ENCODE measurements at places on chromosomes 4 and X. TPM values are rescaled to one million over a fixed set of nuclear protein-coding genes. Genes with fewer than 3 reads are reported as not detected.

Gene ADGRL3
- not detected for total RNA-seq

Gene STARD8
- 0.80 TPM for total RNA-seq

Gene CCDC110
- total RNA-seq: 0.10 TPM

Gene XAGE2
- not detected for total RNA-seq

- no peak for DNase-seq
These were observed 258.5 kb upstream of the SLIT2 start for GRCh38 chr4:19993242-19993641.

DNA sequence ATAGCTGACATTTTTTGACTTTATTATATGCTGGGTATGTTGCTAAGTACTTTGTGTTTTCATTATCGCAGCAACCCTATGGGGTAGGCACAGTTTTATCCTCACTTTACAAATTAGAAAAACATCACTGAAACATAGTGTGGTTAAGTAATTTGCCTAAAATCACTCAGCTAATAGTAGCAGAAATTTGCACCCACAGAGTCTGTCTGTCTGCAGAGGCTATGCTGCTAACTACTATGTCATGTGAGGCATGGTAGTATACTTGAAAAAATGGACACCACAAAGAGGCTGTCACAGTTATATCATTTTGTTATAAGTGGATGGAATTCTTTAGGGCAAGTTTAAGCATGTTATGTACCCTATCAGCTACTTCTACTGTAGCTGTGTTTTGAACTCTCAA lies 69.0 kb downstream of the STAG2 start:
- DNase-seq: no peak

DNA sequence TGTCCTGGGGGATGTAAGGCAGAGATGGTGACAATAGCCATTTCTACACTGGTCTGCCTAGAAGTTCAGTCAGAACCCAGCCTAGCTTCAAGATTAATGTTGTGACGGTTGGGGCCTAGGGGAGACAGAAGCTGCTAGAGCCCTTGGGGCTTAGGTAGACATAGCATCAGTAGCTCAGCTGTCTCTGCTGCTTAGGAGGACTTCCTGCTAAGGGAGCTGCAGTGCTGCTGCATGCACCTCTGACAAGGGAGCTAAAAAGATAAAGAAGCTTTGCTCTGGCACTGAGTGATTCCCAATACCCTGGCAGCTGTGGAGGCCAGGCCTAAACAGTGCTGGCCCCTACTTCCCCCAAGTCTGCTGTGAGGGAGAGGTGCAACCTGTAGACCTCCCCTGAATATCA lies 116.0 kb downstream of the CT47B1 start:
- no peak for DNase-seq

- DNase-seq: no peak
These were observed 176.5 kb downstream of the AR start for GRCh38 chrX:67720344-67720743.

- no peak for DNase-seq
These were observed 141.4 kb downstream of the KLHL8 start for GRCh38 chr4:87078987-87079486.

- DNase-seq: peak; percentile 36
These were observed 107.6 kb downstream of the DCTD start for GRCh38 chr4:182809417-182810102.
